ENCODE measurements at places on chromosomes 1 and 21.

DNA sequence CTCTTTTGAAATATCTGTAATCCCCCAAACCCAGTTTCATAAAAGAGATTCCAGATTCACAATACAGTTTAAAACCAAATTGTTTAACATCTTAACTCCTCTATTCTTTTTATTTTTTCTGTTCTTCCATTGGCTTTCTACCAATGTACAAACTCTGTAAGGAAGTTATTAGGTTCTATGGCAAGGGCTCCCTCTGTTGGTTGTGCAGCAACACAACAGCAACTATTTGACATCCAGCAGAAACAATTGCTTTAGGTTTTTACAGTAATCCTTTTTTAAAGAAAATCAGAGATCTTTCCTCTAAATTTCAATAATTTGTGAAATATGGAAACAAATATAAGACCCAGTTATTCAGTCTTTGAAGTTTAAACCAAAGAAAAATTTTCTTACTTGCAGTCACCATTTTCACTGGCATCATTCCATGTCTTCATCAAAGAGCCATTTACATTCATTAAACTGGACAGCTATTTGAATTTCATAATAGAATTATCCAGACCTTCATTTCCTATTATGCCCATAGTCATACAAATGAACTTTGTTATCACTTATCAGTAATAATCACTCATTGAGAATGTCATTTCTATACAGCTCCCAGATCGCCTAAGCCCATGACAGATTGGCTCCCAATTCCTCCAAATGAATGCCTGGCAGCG lies 46.5 kb upstream of the RNF11 start:
- DNase-seq = peak; percentile 68

DNA sequence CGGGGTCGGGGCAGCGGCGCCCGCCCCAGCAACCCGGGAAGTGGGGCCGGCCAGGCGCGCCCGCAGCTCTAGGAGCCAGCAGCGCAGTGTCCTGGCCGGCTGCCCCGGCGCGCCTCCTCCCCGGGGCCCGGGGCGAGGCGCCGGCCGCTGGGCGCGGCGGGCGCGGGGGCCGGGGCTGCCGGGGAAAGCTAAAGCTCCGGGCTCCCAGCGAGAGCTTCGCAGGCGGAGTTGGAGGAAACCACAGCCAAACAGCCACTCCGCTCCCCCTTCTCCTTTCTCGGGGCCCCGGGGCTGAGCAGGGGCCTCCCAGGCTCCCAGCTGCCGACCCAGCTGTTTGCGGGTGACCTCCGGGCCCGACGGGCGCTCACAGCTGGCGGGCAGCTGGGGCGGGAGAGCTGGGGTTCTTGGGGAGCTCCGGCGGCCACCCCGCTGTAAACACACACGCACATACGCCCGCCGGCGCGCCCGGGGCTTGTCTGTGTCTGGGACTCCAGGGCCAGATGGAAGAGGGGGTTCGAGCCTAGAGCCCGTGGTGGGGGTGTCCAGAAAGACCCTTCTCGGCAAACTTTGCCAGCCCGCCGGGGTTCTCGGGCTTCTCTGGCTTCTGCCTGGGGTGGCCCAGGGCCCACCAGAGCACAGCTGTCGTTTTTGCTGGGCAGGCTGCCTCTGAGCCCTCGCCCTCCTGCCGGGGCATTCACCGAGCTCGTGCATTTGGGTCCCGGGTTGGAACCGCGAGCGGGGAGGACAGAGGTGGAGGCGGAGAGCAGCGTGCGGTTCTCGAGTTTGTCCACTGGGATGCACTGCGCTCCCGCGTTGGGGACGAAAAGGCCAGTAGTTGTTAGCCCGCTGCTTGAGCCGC lies 1.5 kb downstream of the AJAP1 start:
- DNase-seq = peak; percentile 77

DNA sequence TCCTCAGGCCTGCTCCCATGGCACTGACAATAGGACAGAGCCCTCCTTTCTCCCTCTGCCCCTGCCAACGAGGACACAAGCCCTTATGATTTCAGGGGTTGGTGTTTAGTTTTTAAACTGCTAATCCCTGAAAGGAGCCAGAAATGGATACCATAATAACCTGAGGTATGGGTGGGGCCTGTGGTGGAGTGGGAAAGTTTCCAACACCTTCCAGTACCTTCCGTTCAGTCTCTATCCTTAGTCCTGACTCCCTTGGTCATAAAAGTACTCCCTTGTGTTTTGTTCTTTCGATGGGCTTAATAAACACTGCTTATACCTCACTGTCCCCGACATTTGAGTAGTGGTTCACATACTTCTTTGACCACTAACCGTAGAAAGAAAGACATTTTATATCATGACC lies 141.8 kb upstream of the MAGI3 start:
- DNase-seq = no peak

- DNase-seq = peak; percentile 24
These were observed 893.5 kb downstream of the LTN1 start for GRCh38 chr21:28099001-28099705.

GRCh38 chr1:211738691-211739301 lies 63.4 kb upstream of the NEK2 start:
- DNase-seq = no peak

- peak; percentile 38 for DNase-seq
These were observed 19.2 kb upstream of the PEF1 start for GRCh38 chr1:31663622-31664452.
